ENCODE measurements at places on chromosomes 4 and X.

GRCh38 chrX:27987862-27988646 lies 6.8 kb upstream of the DCAF8L1 start:
- DNase-seq, result no peak

DNA sequence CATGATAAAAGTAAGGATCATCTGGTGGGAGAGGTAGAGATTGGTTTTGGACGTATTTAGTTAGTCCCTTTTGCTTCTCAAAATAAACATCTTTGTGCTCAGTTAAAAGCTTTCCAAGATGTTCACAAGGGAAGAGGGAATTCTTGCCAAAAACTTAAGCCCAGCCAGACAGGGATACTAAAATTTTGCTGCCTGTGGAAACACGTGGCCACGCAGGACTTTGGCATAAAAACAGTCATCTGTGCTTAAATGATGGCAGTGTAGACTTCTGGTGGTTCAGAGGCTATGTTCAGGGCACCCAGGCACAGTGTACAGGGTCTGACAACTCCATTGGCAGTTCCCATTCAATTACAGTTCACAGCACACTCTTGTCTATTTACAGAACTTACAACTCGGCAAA lies 93.2 kb upstream of the JADE1 start:
- no peak for DNase-seq

DNA sequence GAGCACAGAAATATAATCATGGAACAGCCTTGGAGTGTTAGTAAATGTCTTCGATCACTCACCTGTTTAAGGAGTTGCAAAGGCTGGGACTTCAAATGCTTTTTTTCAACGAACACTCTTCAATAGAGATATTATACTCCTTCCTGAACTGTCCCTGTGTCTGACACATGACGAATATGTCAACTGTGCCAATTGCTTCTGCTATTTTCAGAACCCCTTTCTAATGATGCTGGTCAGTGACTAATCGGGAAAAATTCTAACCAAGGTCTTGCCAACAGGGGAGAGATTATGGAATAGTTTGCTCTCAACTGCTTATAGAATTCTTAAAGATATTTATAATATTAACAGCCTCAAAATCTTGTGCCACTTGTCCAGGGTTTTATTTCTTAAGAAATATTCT lies 8.5 kb upstream of the KLHL34 start:
- no peak for DNase-seq

- peak; percentile 28 for DNase-seq
Observed at GRCh38 chr4:16521156-16521915, 295.1 kb upstream of the TAPT1 start.

- DNase-seq, result no peak
Observed at GRCh38 chrX:103367502-103367901, 8.8 kb upstream of the BEX3 start.
